Activated T-helper 1 cell treated with Interleukin-2 at 50 U/mL for 16 hours (primary cell): ENCODE measurements at places on chromosomes 1 and 21.
A peak's percentile ranks its signal among the peaks of the same experiment; 100 is the strongest.

DNA sequence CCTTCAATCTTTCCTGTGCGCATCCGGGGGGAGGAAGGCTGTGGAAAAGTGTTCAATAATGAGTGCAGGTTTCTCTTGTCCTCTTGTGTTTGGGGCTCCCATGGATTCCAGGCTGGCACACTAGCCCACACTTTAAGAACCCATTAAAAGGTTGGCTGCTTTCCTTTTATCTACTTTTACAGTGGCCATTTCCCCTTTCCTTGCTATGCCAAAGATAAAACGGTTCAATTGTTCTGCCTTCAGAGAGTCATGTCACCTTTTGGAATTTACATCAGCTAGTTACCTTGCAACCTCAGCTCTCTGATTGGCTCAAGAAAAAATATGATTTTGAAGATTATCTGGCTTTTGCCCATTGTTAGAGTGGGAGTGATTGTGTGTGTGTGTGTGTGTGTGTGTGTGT, 182.3 kb downstream of the SDCCAG8 start:
- no peak for DNase-seq

DNA sequence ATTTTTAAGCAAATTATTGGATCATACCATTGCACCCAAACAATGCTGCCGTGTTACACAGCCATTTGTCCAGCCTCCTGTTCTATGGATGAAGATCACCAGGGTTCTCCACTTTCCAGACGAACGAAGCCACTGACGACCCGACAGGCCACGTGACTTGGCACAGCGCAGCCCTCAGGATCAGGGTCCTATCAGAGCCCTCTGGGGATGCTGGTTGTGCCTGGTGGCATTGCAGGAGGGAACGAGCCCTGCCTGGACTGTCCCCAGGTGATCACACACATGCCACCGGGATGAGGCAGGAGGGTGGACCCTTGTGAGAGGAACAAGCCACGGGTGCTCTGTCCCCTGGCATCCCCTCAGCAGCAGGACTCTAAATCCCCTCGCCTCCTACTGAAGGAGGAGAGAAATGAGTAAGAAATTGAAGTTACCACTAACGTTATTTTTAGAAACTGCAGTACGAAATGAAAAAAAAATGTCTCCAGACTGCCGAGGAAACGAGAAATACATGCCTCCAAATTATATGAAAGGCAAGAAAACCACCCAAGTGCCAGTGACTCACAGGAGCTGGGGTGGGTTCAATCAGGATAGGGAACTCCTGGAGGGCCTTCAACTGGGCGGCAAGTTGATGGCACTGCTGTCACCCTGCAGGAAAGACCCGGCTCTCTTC, 58.7 kb upstream of the PDE9A start:
- no peak for DNase-seq

DNA sequence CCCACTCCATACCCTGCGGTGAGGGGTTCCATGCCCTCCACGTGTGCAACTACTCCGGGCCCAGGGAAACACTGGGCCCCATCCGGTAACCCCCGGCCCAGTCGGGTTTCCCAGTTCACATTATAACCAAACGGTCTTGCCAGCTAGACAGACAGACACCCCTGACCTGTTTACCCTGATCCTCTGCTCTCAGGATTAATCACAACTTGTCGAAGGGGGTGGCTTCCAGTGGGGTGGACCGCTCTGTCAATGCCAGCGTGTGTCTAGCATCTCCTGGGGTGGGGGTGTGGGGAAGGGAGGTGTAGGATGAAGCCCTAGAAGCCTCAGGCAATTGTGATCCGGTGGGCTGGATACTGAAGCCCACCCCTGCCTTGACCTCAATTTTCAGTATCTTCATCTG, 4.6 kb upstream of the OLIG2 start:
- no peak for DNase-seq

DNA sequence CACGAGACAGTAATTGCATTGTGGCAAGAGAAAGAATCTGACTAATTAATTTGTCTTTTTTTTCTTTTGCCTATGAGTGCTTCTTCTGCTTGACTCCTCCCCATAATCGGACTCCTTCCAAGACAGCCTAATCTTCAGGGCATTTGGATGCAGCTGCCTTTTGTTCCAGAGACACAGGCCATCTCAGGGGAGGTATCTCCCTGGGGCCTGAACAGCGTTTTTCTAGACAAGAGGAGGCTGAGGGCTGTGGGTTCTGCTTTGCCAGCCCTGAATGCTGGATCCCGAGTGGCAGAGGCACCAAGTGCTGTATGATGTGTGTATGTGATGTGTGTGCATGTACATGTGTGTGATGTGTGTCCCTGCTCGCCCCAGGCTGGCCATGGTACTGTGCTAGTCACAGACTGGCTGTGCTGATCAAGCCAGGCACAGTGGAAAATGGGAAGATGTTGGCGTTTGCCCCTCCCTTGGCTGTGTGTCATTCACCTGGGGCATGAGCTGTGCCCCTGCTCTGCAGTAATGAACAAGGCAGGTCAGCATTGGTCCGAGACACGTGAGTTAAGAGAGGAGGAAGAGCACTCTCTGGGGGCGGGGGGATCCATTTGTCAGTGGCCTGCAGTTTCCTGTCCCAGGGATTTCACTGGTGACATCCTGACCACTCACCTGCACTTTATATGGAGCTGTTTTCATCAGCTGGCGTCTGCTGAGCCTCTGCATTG, 77.2 kb downstream of the ADARB1 start:
- DNase-seq, result no peak

GRCh38 chr21:42117229-42117966, 46.3 kb downstream of the UMODL1 start:
- peak; percentile 51 for DNase-seq

- no peak for DNase-seq
These were observed 16.8 kb upstream of the NID1 start for GRCh38 chr1:236081546-236082227.

DNA sequence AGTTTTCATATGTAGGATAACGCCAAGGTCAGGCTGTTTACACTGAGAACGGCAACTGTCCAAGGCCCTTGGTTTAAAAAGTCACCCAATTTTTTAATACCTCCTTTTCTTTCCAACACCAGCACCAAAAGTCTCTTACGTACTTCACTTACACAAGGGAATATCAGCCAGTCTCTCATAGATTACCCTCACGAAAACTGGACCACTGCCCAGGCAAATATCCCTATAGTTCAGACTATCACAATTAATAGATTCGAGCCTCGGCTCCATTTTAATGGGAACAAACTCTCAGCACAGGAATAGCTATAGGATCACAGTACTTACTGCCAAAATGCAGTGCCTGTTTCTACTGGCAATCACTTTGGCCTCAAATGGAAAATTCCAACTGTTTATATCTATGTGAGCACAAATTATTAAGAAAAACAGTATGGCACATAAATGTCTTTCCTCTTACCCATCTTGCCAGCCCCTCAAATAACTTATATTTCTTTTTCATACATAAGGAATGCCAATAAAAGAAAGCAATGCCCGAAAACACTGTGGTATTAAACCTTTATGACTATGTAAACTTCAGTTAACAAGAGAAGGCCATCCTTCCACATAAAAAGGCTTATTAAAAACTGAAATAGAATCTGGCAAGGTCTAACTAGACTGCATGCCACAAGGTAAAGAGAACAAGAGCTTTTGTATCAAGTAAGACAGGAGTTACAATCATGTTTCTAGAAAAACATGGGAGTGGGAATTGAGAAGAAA, 97.8 kb downstream of the SLC45A1 start:
- no peak for DNase-seq

GRCh38 chr1:172408958-172409357, 11.5 kb upstream of the C1orf105 start:
- DNase-seq, result no peak

GRCh38 chr1:11615090-11615489, 39.1 kb downstream of the FBXO2 start:
- DNase-seq, result no peak

- DNase-seq, result no peak
These were observed 39.1 kb downstream of the UROD start for GRCh38 chr1:45051005-45051772.

DNA sequence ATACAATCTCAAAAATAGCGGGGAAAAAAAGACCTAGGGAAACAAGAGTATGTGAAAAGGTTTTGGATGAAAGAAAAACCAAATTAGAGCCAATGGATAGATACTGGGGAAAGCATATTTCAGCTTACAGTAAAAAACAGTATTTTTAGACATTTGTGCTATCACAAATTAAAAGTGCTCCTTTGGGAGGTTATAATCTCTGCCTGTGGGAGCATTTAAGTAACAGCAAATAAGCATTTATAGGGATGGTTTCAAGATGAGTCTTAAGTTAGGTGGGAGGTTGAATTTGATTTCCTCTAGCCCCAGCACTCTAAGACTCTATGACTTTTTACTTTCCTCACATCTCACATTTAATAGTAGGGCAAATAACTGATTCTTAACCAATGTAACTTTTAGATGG, 79.6 kb upstream of the SLFNL1 start:
- DNase-seq, result no peak

GRCh38 chr1:236147521-236148469, 5.5 kb downstream of the GPR137B start:
- DNase-seq, result no peak

DNA sequence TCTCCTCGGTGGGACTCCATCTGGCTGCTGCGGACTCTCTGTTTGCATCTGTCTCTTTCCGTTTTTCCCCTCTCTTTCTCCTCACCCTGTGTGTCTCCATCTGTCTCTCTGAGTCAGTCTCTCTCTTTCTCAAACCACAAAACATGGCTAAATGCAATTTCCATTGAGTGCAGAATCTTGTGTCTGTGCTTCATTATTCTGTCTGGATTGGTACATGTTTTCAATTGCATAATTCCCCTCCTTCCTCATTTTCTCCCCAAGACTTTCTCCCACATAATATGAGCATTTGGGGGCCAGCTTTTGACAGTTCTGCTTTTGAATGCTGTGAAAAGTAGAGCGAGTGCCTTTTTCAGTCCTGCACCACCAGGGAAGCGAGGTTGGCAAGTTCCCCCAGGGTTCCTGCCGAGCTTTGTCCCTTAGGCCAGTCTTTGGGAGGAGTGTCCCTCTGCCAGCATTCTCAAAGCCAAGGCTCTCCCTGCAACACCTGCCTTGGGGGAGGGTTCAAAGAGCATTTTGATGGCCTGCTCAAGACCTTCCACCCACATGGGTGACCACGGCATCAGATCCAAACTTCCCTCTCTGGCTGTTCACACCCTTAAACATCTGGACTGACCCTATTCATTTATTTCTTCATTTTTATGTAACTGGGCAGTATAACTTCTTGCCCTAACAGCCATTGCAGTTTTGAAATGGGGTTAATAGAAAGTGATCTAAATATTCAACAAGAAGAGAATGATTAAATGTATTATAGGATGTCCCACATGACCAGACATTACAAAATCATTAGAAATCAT, 32.8 kb upstream of the SCMH1 start:
- DNase-seq, result no peak

DNA sequence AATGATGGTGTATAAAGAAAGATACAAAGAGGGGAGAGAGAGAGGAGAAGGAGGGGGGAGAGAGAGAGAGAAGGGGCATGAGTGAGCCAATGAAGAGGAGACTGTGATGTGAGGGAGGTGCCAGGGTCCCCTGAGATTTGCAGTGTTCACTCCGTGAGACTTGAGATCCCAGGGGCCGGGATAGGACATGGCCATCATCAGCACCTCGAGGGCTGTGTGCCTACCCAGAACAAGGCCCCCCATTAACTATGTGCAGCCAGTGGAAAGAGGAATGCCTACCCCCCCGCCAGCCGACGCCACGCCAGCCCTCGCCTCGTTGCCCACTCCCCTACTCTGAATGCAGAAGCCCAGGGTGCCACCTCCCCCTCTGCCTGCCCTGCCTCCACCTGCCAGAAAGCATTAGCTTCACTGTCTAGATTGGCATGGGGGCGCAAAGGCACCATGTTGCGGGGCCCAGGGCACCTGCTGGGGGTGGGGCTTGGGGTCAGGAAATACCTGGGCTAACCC, 14.8 kb downstream of the LGR6 start:
- DNase-seq, result no peak
